Naive thymus-derived CD8-positive, alpha-beta T cell (primary cell): ENCODE measurements at places on chromosomes 6 and 20.
A peak's percentile ranks its signal among the peaks of the same experiment; 100 is the strongest.

- peak; percentile 25 for DNase-seq
These were observed 741 bp upstream of the PNISR start for GRCh38 chr6:99425647-99426450.

DNA sequence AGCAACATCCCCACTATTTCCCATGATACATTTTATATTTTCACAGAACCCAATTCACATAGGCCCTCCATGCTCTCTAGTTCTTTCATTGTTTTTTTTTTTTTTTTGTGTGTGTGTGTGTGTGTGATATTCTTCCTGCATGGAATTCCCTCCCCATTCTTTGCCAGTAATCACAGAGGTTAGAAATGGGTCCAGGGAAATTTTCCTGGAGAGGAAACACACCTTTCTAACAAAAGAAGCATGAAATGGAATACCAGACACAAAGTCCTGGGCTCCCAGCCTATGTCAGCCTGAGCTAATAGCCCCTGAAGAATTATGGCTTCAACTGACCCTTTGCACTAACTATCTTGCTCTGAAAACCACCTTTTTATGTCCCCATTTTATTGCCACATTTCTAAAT, 194.2 kb upstream of the NT5E start:
- DNase-seq, result no peak

DNA sequence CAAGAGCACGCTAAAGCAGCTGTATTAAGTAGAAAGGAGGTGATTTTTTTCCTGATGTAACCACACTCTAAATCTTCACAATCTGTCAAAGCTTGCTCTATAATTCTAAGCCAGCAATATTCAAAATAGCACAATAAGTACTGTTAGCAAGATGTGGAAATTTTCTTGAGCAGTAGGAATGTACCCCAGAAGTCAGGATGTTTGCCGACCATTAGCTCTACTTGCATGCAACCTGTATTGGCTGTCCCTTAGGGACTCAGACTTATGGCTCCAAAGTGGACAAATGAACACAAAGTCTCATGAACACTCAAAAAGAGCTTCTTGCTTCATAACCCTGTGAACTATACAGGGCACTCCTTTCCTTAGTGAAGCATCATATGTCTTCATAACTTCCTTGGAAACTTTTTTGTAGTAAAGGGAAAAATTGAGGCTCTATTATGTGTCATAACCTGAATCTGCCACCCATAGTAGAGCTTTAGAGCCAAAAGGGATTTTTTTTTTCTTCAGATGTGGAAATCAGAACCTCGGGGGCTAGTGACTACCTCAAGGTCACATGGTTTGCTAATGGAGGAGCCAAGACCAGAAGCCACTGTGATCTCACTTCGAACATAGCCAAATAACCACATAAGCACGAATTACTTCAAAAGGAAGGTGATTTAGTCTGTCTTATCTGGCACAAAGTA, 54.5 kb downstream of the ADGRG6 start:
- DNase-seq, result no peak

DNA sequence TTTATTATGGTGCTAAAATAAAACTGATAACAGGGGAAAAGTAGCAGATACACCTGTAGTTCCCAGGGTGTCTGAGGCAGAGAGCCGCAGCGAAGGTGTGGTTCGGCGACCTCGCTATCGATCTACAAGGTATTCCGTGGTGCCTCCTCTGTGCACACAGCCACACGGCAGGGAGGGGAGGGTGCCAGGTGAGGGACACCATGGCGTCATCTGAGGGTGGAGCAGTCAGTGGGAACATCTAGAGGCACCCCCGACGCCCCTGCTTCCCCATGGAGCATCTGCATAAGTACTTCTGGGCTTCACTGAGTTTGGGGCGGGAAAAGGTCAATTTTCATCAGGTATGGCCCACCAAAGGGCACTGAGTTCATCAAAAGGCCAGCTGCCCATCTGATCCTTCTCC, 243.3 kb downstream of the TAF4 start:
- DNase-seq, result no peak
